ENCODE measurements at places on chromosomes 12 and 14.

- no peak for DNase-seq
Observed at GRCh38 chr12:46401662-46402061, 29.1 kb upstream of the SLC38A2 start.

DNA sequence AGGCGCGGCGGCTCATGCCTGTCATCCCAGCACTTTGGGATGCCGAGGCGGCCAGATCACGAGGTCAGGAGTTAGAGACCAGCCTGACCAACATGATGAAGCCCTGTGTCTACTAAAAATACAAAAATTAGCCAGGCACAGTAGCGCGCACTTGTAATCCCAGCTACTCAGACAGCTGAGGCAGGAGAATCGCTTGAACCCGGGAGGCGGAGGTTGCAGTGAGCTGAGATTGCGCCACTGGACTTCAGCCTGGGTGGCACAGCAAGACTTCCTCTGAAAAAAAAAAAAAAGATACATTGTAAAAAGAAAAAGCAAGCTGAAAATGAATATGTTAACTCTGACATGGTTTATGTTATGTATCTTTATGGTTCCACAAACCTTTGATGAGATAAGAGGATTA is 33.6 kb downstream of the RPGRIP1 start:
- no peak for DNase-seq

- DNase-seq, result no peak
Observed at GRCh38 chr14:32049361-32050088, 27.6 kb upstream of the ARHGAP5 start.

DNA sequence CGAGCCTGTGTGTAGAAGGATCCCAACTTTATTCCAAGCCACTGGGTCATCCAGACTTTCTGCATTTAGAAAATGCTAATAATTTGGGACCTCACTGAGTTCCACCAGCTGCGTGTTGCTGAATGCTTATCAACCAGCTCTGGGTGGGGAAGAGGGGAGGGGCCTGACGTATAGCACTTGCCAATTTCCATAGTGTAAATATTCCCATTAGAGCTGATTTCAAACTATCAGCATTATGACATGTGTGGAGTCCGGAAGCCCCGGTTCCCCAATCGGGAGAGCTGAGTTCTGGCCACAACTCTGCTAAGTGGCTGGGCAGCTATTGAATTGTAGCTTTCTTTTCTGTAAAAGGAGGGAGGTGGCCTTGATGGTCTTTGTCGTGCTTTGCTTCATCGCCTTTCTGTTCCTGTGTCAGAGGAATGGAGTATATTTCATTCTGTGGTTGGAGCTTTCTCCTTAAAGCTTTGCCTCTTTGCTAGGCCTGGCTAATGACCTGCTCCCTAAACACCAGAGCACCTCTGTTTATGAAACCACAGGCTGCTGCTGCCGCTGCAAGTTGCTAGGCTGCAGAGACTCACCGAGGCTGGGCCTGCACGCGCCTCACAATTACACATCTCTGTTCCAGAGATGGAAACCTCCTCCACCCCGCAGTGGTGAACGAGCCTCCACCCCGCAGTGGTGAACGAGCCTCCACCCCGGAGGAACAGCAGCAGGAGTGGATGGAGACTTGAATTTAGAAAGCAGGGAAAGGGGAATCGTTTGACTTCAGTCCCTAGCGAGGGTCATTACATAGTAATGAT is 7.7 kb upstream of the BCL7A start:
- no peak for DNase-seq

- no peak for DNase-seq
Observed at GRCh38 chr12:112308652-112309051, 73.6 kb downstream of the HECTD4 start.

- DNase-seq, result no peak
Observed at GRCh38 chr14:88245321-88245720, 77.7 kb downstream of the KCNK10 start.

- DNase-seq, result no peak
Observed at GRCh38 chr14:92644970-92645515, 103.4 kb downstream of the LGMN start.

DNA sequence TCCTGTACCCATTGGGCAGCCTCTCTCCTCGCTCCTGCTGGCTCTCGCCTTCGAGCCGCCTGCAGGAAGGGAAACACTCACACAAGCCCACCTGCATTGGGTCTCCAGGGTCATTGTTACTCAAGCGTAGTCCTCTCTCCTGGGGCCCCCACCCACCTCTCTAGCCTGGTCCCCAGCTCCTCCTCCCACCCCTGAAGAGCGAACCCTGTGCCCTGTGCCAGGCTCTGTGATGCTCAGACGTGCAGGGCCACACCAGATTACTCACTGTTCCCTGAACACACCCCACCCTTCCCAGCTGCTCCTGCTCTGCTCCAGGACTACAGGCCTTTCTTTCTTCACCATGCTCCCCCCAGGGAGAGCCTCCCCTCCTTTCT is 88.1 kb downstream of the NINJ2 start:
- DNase-seq, result no peak

GRCh38 chr12:132285991-132286681 is 43.3 kb downstream of the GALNT9 start:
- DNase-seq, result no peak

DNA sequence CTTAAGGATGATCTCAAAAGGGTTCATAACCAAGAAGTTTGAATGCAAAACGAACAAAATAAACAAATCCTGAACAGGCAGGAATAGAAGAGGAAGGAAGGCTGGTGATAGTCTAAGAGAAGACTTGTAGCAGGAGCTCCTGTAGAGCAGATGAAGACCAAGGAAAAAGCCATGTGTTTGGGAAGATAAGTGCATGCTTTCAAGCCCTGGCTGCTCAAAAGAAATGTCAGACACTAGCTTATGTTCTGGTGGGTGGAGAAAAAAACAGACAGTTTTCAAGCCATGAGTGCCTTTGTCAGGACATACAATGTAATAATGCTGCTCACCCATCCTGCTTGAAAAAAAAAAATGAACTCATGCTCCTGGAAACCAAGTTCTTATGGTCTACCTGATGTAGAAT is 27.4 kb downstream of the TAOK3 start:
- no peak for DNase-seq

DNA sequence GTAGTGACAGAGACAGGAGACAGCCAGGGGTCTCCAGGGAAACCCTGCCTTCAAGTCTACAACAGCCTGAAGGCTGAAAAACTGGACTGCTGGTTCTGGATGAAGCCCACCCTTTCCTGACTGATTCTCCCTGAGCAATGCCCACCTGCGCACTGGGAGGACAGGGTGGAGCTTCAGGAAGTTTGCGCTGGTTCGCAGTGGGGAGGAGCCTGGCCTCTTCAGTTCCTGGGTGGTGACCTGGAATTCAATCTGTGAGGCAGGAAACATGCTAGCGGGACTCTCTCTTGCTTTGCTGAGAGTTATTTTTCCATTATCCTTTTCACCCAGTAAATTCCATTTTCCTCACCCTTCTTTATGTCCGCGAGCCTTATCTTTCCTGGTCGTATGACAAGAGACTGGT is 600.8 kb downstream of the TRHDE start:
- DNase-seq, result no peak

DNA sequence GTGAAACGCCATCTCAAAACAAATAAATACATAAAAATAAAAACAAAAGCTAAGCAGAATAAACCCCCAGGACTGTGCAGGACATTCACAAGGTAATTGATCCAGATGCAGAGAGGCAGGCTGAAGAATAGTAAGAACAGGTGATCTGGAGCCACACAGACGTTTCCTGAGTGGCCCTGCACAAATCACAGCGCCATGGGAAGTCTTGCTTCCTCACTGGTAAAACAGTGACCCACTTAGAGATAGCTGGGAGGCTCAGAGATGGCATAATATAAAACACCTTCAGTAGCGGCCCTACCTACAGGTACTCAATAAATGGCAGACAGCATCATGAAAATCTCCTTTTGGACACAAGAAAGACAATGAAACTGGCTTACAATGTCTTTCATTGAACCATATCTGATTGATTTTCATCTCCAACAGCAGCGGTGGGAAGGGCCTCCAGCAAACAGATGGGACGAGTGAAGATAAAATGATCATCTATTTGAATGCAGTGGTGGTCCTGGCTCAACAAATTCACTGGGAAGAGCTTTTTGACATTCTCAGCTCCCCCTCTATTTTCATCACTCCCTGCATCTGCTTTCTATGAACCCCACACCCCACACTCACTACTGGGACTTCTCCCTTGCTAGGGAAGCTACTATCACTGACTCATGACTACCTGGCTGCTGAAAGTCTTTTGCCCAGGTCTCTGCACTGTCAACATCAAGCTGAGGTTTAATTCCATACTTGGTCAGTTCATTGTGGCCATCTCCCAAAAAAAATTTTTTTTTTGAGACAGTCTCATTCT is 63.9 kb downstream of the FOXN3 start:
- no peak for DNase-seq

DNA sequence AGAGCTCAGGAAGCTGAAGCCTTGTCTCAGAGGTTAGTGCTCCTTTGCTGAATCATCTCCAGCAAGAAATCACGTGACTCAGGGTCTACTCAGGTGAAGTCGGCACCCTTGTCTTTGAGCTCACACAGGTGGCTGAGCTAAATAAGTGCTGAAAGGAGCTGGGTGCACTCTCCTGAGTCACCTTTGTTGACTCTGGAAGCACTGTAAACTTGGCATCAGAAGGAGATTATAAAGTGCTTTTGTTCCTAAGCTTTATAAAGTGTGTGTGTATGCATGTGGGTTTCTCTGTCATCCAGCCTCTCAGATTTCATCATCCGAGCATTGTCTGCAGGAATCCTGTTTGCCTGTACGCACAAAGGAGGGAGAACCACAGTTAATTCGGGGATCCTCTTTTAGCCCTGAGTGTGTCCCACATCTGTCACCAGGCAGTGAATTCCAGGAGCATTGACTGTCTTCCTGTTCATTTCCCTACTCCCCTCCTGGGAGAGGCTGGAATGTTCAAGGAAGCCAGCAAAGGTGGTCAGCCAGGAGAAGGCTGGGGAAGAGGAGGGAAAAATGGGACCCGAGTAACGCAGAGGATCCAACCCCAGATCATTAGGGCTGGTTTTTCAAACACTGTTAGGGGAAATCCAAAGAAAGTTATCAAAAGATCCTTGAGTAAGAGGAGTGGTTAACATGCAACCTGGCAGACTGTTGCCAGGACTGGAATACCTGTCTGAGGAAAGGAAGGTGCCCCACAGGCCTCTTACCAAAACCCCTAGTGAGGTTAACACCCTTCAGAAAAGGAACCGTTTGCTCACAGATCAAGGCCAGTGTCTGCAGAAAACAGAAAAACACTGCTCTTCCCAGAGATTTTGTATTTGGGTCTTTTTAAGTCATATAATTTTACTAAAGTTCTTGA is 157.5 kb upstream of the HIF1A start:
- DNase-seq, result no peak

- DNase-seq, result no peak
Observed at GRCh38 chr14:74238974-74239847, at the start of gene VSX2. VSX2 (plus strand) TSS chr14:74239449; CDS start chr14:74239562, 113 bp downstream.
